Kidney tubule cell (primary cell): ENCODE measurements at places on chromosomes 4 and X.

DNA sequence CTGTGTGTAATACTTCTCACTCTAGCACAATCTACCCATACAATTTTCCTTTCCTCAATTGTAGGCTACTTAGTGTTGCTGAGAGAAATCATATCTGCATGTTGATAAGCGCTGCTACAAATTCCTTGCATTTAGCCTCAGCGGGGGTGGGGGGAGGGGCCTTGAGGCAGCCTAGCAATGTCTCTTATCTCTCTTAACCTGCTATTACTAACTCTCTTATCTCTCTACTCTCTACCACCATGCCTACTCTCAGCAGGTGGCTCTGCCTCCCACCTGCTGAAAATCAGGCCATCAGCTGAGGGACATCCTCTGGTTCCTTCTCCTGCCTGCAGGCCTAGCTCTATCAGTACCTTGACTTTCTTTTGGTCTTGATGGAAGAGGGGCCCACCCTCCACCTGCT is 98.9 kb downstream of the GPR82 start:
- no peak for DNase-seq

DNA sequence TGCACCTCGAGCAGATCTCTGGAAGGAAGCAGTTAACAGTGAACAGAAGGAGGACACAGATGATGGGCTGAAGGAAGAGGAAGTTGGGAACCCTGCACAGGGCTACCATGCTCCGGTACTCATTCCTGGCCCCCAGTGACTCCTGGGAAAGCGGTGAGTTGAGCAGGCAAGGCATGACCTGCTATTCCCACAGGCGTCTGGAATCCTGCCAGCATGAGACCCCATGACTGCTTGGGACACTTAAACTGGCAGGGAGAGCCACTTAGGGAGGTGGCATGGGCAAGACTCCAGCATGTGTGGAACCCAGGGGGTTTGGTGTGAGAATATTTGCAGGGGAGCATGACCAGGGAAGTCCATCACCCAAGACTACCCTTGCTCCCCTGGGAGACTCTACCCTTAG is 1056.4 kb upstream of the POU3F4 start:
- no peak for DNase-seq

DNA sequence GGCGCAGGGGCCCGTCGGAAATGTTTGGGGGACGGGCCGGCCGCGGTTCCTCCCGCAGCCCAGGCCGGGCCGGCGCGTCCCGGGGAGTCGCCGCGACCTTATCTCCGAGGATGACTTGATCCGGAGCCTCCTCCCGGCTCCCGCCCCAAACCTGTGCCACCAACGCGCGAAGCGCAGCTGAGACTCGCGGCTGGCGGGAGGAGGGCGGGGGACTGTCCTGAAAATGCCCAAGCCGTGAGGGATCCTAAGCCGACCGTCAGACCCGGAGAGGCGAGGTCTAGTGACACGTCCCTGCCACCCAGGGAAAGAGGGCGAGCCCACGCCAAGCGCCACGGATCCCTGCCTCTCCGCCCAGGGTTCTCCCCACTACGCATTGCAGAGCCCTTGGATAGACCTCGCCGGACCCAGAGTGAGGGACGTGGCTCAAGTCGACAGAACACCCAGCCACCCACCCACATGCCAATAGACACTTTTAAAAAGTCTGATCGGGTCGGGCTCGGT is 26.9 kb downstream of the UTP14A start:
- DNase-seq, result peak; percentile 9

DNA sequence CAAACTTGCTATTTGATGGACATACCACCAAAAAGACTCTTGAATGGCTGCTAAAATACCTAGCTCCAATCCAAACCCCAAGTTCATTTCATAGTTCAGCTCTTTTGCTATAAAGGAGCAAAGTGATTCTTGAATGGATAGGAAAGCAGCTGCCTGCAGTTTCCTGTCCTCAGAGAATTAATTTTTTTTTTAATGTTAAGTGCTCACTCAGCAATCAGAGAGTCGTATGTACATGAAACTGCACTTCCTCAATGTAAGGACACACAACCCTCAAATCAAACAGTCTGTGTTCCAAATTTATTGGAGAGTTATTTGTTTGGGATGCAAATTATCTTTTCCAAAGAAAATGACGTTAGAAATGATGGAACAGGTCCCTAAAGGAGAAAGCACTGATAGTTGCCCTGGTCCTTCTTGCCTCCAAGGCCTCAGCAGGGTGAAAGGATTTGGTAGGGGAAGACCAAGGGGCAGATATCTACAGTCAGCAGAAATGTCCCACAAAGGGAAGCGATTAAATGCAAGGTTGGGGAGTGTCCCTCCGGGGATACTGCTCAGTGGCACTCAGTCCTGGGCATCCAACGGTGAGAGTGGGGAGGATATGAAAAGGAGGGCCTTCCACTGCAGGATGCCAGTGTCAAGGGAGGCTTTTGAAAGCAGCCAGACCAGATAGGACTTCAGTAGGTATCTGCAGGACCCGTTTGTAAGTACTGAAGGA is 67.2 kb upstream of the RASGEF1B start:
- DNase-seq, result no peak

- DNase-seq, result peak; percentile 95
Observed at GRCh38 chrX:48597353-48598264, at the start of gene WDR13. Gene WDR13, plus strand, starts transcription at chrX:48597492. Its CDS starts 505 bp downstream, at chrX:48597997.

- DNase-seq, result peak; percentile 39
Observed at GRCh38 chr4:128384091-128384520, 96.5 kb upstream of the PGRMC2 start.

- no peak for DNase-seq
Observed at GRCh38 chr4:138226351-138226750, 15.8 kb downstream of the SLC7A11 start.

GRCh38 chr4:113444386-113444785 is 317.2 kb downstream of the CAMK2D start:
- DNase-seq, result no peak

GRCh38 chrX:18654875-18655836 is 16.8 kb downstream of the RS1 start:
- DNase-seq, result no peak

GRCh38 chr4:76694056-76694455 is 203.9 kb downstream of the SOWAHB start:
- DNase-seq, result peak; percentile 60

GRCh38 chr4:54173281-54173912 is 55.7 kb upstream of the PDGFRA start:
- no peak for DNase-seq

- no peak for DNase-seq
Observed at GRCh38 chr4:101600287-101600686, 190.2 kb upstream of the BANK1 start.

GRCh38 chr4:75841641-75842520 is 60.4 kb downstream of the PPEF2 start:
- peak; percentile 50 for DNase-seq

GRCh38 chrX:70485466-70485865 is 40.8 kb downstream of the DLG3 start:
- no peak for DNase-seq

DNA sequence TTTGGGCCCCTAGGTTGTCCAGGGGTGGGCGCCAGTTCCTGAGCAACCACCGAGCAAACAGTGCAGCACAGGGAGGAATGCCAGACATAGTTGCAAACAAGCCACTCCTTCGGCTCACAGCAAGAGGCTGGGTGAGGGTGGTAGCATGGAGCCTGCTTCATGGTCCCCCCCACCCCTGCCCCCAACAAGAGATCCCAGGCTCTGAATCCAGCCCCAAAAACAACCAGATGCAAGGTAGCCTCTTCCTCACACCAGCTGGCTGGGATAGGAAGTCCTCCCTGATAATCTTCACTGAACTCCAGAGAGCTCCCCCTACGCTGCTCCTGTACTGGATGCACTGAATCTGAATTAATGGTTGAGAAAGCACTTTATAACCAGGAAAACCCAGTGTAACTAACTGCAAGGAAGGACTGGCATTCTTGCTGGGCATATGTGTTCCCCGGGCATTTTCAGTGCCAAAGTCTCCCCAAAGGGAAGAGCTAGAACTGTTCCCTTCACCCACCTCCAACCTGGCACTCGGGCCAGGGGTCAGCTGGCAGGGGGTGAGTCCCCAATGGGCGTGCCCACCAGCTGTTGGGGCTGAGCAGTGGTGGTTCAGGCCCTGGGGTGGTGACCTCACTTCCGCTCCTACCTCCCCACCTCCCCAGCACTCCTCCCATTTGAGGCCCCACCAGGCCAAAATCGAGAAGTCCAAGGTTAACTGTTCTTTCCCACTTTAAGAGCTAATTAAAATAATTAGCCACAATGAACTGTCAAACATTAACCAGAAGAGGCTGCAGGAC is 1.5 kb downstream of the ELF4 start:
- peak; percentile 66 for DNase-seq

GRCh38 chr4:17335371-17335770 is 176.5 kb downstream of the QDPR start:
- DNase-seq, result no peak
